ENCODE measurements at places on chromosomes 3 and 15.

DNA sequence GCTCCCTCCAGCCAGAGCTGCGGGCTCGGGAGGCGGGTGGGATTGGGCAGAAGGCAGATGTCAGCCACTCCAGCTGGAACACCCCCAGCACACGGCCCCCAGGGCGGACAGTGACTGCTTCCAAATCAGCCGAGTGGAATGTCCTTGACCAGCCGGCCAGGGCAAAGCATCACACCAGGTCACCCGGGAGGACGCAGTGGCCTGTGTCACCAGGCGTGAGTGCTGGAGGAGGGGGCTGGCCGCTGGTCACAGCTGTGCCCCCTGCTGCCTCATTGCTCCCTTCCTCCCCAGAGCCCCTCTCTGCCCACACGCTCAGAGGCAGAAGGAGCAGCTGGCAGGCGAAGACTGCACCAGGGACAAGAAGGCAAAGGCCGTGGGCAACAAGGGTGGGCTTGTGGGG lies 33.5 kb downstream of the NTRK3 start:
- no peak for DNase-seq

DNA sequence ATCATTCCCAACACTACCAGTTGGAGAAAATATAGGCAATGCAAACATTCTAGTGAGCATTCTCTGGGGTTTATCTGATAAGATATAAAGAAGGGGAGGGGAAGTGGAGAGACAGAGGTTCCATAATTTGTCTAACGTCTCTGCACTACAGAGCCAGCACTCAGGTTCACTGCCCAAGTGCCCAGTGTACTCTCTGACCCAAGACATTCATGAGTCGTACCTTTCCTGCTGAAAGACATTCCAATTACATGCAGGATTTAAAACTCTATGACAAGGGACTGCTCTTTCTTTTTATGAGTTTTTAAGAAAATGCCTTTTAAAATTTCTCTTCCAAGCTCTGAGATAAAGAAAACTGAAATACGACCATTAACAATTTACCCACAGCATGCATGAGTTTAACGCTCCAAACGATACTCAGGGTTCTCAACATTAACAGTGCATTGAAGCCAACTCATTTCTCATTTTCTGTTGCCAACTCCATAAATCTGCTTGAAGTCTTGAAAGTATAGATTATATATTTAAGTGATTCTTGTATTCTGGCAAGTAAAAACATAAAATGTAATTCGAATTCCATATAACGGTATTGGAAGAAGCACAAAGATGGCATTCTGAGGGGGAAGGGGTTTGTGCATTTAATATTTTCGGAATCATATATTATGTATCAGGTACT lies 193.4 kb downstream of the SUCLG2 start:
- DNase-seq: no peak

- no peak for DNase-seq
These were observed 162.5 kb downstream of the FNDC3B start for GRCh38 chr3:172201870-172202236.

DNA sequence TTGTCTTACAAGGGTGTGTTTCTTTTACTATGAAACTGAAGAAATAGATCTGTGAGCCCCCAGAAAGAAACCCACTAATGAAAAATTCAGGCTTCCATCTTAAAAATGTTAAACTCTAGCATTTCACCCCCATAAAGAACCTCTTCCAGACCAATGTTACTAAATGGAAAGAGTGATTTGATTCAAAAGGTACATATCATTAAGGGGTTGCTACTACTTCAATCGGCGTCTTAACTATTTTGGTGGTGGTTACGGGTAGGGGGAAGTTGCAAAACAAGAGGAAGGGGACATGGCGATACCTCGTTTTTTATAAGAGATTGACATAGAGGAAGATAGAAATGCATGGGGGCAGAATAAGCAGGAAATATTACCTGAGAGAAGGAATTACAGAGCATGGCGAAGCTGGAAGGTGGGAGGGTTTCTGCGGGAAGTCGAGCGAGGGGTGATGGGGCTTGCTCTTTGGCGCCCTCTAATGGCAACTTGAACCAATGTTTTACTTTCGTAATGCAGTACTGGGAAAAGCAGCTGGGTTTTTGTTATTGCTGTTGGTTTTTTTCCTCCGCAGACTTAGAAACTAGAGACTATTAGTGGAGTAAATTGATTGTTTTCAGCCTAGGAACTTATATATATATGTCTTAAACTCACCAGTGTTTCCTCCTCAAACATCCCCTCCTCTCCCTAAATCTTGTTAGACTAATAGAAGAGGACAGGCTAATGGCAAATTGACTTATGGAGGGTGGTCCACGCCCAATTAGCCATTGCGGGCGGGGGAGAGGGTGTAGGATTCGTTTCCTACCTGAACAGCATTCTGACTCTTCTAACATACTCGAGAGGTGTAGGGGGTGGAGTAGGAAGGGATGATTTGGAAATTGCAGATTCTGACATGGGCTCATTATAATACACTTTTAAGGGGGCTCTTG lies 11.3 kb upstream of the SOX2 start:
- DNase-seq: no peak

DNA sequence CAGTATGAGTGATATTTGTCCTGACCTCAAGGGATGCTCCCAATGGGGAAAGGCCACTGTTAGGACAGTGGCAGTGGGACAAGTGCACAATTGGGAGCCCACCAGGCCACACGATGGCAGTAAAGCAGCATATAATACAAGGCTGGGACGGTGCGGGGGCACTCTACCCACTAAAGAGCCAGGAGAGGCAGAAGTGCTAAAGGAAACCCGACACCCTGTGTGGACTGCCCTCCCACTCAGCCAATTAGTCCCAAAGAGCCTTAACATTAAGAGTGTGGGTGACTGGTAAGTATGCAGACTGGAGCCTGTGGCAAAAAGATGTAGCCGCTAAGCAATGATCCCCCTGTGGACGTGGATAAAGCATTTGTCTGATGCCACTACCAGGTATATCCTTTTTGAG lies 8.2 kb upstream of the ZNF589 start:
- peak; percentile 50 for DNase-seq

GRCh38 chr15:62253294-62253693 lies 88.2 kb upstream of the C2CD4B start:
- no peak for DNase-seq

DNA sequence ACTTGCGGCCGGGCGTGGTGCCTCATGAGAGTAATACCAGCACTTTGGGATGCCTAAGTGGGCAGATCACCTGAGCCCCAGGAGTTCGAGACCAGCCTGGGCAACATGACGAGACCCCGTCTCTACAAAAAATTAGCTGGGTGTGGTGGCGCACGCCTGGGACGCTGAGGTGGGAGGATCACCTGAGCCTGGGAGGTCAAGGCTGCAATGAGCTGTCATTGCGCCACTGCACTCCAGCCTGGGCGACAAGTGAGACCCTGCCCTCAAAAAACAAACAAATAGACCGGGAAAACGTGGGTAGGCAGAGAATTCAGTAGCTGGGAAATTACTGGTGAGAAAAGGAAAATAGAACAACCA lies 667 bp downstream of the UMPS start:
- DNase-seq: no peak

- DNase-seq: no peak
These were observed 3.7 kb downstream of the IQSEC1 start for GRCh38 chr3:13069495-13069894.

- no peak for DNase-seq
These were observed 1.7 kb upstream of the RAB8B start for GRCh38 chr15:63187589-63188226.

DNA sequence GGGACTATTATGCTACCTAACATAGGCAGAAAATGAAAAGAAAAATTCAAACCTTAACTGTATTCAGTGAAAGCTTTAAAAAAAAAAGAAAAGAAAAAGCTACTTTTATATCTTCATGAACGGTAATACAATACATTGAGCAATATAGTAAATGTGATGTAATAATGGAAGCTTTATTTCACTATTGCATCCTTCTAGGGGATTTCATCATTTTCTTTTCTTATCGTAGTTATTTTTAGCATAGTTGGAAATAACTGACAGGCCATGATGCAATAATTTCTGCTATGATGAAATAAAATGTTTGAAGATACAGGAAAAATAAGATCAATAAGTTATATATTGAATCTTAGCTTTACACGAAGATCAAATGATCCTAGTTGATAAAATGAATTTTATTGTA lies 40.3 kb upstream of the ZCWPW2 start:
- DNase-seq: no peak

- no peak for DNase-seq
These were observed 7.5 kb upstream of the TGFBR2 start for GRCh38 chr3:30598668-30599545.

- DNase-seq: no peak
These were observed 7.1 kb downstream of the CCR4 start for GRCh38 chr3:32958509-32958908.

DNA sequence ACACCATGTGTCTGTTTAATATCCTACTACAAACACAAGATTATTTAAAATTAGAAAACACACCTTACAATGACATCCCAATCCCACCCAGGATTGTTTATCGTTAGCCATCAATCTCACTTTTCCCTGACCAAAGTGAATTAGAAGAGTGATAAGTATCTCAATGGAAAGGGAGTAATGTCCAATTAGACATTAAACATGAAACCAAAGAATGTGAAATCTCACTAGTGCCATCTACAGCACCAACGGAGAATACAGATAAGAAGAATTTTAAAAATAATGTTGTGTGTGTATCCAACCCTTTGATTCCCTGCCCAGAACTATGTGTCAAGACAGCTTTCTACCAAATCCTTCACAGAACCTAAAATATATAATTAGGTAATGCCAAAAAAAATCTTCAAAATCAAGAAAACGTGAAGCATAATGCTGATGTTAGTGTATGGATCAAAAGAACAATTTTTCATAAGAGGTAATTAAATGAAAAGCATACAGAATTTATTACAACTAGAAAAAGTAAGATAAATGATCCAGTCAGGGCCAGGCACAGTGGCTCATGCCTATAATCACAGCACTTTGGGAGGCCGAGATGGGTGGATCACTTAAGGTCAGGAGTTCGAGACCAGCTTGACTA lies 64.2 kb downstream of the SCAPER start:
- DNase-seq: no peak

- no peak for DNase-seq
These were observed 9.0 kb downstream of the UBXN7 start for GRCh38 chr3:196423044-196423781.

DNA sequence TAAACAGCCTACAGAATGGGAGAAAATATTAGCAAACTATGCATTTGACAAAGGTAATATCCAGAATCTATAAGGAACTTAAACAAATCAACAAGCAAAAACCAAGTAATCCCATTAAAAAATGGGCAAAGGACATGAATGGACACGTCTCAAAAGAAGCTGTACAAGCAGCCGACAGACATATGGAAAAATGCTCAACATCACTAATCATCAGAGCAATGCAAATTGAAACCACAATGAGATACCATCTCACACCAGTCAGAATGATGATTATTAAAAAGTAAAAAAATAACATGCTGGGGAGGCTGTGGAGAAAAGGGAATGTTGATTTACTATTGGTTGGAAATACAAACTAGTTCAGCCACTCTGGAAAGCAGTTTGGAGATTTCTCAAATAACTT lies 30.7 kb upstream of the PPM1L start:
- no peak for DNase-seq

- no peak for DNase-seq
These were observed 938.4 kb upstream of the SEMA6D start for GRCh38 chr15:46778876-46779275.

- DNase-seq: no peak
These were observed 21.8 kb downstream of the DGKG start for GRCh38 chr3:186340204-186340603.

- no peak for DNase-seq
These were observed 30.9 kb downstream of the LRRC49 start for GRCh38 chr15:70923311-70924080.

DNA sequence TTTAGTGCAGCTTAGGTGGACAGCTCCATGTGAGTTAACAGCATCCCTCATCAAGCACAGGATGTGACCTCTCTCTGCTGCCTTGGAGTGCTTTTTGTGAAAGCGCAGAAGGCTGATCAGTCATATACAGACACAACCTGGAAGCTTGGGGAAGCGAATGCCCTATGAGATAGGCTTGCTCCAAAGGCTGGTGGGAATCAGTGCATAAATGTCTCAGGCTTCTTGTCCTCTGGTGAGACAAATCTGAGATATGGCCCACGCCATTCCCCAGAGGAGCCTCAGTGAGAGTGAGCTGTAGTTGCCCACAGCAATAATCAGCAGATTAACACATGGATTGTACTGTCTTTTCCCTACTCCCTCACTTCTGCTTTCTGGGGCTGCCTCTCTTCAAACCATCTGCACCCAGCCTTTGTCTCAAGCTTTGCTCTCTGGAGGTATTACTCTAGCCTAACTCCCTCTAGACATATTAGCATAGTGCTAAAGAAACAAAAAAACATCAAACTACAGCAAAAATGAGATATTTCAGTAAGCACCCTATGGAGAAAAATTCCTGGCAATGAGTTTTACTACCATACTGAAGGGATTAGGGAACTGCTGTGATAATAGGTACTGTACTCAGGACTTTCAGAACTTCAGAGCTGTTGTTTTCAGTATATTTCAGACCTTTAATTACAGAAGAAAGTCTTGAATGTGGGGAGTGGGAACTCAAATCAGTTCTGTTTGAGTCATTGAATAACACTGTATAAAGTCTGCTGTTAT lies 113.7 kb downstream of the OXSM start:
- DNase-seq: no peak

DNA sequence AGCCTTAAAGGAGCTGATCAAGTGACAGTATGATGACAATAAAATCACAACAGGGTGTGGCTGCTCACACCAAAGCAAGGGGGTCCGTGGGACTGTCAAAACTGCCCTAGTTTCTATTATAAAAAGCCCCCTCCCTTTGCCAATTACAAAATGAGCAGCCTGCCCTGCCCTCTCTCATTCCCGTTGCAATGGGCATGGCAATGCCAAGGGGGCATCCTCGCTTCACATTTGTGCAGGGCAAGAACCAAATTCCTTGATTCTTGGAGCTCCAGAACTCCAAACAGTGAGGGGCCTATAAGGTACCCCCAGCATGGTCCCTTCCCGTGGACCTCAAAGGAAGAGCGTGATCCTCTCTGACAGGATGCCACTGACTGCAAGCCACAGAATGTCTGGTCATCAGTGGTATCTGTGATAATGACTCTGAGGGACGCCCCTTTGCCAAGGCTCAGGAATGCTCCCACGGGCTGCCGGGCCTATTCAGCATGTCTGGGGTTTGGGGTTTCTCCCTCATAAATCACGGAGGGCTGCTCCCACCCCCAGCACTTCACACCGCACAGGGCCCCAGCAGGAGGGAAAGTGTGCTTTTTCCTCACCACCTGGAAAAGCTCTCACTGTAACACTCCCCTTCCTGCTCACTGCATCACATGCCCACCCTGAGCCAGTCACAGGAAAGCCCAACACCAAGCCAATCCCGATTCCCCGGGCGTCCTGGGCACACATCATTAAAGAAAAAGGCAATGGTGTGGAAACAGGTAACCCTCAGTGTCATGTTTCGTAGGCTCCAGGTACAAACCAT lies 105.1 kb upstream of the TRPM1 start:
- no peak for DNase-seq

- no peak for DNase-seq
These were observed 80.7 kb upstream of the EOMES start for GRCh38 chr3:27802849-27803248.
